ENCODE measurements at places on chromosomes 2 and 18.

DNA sequence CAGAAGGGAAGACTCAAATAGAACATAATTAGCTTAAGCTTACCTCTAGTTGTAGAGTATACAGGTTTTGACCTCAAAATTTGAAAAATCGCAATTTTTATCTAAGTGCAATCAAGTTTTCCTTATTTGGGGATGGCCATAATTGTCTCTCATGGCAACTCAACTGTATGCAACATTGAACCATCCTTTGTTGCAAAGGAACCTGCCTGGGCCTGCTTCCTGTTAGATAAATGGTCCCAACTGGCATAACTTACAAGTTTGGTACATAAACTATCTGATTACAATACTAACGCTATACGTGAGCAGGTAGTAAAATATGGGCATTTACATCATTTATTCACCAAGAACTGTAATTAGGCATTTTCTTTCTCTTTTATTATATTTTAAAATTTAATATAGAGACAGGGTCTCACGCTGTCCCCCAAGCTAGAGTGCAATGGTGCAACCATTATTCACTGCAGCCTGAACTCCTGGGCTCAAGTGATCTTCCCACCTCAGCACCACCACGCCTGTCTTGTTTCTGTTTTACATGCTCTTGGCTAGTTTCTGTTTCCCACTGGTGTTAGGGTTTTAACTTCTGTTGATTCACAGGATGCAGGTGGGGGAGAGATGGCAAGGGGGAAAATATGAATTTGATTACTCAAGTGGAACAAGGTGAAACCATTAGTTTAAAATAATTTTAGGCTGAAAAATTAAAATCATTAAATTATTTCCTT, 55.3 kb upstream of the B3GNT2 start:
- DNase-seq = no peak

DNA sequence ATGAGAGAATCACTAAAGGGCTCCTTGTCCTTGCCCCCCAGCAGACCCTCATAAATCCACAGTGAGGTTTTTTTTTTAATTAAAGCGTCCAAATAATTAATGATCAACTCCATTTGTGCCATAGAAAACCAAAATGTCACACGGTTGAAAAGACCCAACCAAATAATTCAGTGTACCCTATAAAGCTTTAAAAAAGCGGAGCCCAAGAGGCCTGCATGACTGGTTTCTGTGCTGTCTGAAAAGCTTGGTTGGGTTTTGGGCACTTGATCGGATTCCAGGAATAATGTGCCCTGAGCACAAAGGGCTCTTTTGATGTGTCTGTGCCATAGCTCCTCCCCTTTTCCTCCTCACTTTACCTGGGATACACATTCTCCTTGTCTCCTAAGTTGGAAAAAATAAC, 523.2 kb downstream of the TNS1 start:
- DNase-seq = no peak

DNA sequence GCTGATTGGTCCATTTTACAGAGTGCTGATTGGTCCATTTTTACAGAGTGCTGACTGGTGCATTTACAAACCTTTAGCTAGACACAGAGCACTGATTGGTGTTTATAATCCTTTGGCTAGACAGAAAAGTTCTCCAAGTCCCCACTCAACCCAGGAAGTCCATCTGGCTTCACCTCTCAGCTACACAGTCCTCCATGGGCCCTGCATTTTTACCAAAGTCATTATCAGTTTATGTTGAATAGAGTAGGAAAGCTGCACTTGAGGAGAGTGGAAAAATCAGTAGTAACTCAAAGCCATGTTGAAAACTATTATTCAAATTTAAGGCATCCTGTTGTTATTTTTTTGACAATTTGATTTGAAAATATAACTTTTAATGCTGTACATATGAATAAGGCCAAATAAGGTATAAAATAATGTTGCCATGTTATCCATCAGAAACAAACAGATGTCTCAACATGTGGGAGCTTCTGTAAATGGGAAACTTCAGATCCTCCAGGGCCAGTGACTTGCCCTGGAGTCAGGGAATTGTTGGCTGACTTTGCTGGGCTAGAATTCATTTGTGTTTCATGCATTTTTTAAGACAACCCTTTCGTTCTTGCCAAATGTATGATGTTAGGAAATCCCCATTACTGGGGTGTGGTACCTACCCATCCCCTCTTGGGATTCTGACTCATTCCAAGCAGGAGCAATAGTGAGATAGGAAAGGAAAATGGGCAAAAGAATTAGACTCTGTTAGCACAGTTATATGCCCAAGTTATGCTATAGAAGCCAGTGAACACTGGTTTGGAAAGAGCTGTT, 37.8 kb upstream of the CCDC195 start:
- peak; percentile 31 for DNase-seq

GRCh38 chr2:241777170-241777685, 606 bp downstream of the GAL3ST2 start:
- DNase-seq = no peak

GRCh38 chr2:39232141-39232540, 11.6 kb downstream of the CDKL4 start:
- DNase-seq = no peak
